ENCODE measurements at places on chromosomes 5 and 9. TPM values are rescaled to one million over a fixed set of nuclear protein-coding genes. Genes with fewer than 3 reads are reported as not detected.

Gene UGT3A1
- not detected for total RNA-seq

Gene PCDHA4
- 0.40 TPM for total RNA-seq

Gene SEMA5A
- total RNA-seq: 1.8 TPM

GRCh38 chr5:127028822-127029457, 1.4 kb downstream of the MARCHF3 start:
- no peaks in the 10 kb centered on the region for H3K36me3 ChIP-seq
- peak overlapping the region; percentile 84 for H3K27ac ChIP-seq
- H3K27me3 ChIP-seq: no peaks in the 10 kb centered on the region
- peaks cover 7% of the 10 kb centered on the region for H3K4me1 ChIP-seq

GRCh38 chr9:13252852-13253251, 26.6 kb downstream of the MPDZ start:
- no peaks in the 10 kb centered on the region for H3K27me3 ChIP-seq
- H3K27ac ChIP-seq: no peak overlapping the region
- no peaks in the 10 kb centered on the region for H3K36me3 ChIP-seq
- no peak for DNase-seq

Gene ADAMTSL2
- 2.4 TPM for total RNA-seq

Gene NACC2
- total RNA-seq: 21.3 TPM

Gene PLAC8L1
- not detected for total RNA-seq

GRCh38 chr9:89712283-89712682, 107.5 kb downstream of the GADD45G start:
- no peak overlapping the region for H3K4me3 ChIP-seq
- DNase-seq: no peak
- no peaks in the 10 kb centered on the region for H3K4me1 ChIP-seq
- no peaks in the 10 kb centered on the region for H3K36me3 ChIP-seq
- H3K27ac ChIP-seq: no peak overlapping the region

DNA sequence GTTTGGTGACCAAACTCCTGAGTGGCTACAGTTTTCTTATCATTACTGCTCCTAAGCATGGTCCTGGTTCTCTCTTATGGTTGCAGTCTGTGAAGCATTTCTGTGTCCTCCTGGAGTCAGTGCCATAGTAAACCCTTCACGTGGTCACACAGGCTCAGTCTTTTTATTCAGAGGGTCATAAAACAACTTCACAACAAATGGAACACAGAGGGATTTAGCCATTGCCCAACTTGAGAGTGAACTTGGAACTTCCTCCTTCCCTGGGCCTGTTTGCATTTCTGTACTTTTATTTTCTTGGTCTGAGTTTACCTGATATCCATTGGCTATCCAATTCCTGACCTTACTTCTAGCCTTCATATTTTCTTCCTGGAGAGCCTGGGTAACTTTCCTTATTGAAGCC, 144.9 kb downstream of the CCDC192 start:
- no peaks in the 10 kb centered on the region for H3K4me1 ChIP-seq
- H3K27ac ChIP-seq: no peak overlapping the region
- H3K27me3 ChIP-seq: no peaks in the 10 kb centered on the region
- no peak for DNase-seq

Gene CYSRT1
- total RNA-seq: 1.3 TPM

DNA sequence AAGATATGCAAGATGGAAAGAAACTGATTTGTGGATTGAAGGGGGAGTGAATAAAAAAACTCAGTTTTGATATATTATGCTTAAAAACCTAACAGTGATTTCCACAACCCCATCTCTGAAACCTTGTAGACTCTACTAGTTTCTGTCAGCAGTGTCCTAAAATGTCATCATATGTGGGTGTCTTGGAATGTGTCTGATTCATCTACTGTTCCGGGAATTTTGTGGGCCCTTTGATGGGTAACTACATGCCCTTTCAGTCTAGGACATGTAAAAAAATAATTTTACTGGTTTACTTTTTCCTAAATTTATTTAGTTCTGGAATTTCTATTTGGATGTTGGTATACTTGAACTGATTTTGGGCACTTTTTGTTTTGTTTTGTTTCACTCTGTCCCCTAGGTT, 118.9 kb upstream of the NMUR2 start:
- no peak for DNase-seq
- H3K4me3 ChIP-seq: no peak overlapping the region
- no peaks in the 10 kb centered on the region for H3K27me3 ChIP-seq
- no peaks in the 10 kb centered on the region for H3K4me1 ChIP-seq
- H3K27ac ChIP-seq: no peak overlapping the region

DNA sequence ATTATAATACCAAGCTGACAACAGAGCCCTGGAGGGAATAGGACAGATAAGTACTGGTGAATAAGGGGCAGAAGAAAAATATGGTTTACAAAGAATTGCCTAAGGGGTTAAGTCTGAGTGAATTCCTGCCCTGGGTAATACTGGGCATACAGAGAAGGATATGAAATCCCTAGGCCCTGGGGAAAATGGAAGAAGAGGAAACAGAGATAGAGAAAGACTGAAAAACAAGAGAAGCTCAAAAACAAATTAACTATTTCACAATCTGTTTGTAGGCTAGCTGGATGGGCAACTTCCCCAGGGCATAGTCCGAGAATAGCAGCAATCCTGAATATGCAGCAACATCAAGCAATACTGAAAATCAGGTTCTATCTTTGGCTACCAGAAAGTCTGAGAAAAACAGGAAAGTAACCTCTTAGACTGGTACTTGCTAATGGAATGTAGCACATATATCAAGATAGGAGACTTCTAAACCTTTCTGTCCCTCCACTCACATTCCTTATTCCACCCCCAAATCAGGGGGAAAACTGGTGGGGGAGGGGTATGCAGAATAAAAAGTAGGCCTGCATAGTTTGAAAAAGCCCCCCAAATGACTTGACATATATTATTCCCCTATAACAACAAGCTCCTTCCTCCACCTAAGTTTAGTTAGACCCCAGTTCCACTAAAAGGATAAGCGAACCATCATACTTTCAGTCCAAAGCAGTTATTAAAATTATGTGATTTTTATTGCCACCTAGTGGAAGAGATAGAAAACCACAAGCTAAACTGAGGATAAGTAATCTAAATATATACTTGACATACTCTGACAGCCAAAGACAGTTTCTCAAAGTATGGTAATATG, 20.6 kb downstream of the SLC38A9 start:
- DNase-seq: no peak
- H3K36me3 ChIP-seq: no peaks in the 10 kb centered on the region
- peak overlapping the region; percentile 36 for H3K27ac ChIP-seq
- no peaks in the 10 kb centered on the region for H3K27me3 ChIP-seq
- H3K4me3 ChIP-seq: no peak overlapping the region
- H3K4me1 ChIP-seq: no peaks in the 10 kb centered on the region

DNA sequence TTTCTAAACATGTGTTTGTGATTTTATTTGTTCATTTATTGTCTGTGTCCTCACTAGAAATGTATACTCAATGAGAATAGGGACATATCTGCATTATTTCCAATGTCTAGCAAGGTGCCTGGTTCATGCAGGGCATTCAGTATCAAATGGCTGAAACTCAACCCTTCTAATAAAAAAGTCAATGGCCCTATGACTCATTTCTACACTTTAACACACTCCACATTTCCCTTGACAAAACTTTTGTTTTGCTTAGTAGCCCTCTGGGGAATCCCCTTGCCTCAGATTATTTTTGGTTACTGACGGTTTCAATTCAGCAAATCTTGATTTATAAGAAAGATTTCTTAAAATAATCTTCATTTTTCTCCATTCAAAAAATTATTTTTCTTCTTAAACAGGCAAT, 206.0 kb upstream of the DMRTA1 start:
- no peak overlapping the region for H3K4me3 ChIP-seq
- no peaks in the 10 kb centered on the region for H3K27me3 ChIP-seq
- no peak for DNase-seq
- H3K27ac ChIP-seq: no peak overlapping the region

DNA sequence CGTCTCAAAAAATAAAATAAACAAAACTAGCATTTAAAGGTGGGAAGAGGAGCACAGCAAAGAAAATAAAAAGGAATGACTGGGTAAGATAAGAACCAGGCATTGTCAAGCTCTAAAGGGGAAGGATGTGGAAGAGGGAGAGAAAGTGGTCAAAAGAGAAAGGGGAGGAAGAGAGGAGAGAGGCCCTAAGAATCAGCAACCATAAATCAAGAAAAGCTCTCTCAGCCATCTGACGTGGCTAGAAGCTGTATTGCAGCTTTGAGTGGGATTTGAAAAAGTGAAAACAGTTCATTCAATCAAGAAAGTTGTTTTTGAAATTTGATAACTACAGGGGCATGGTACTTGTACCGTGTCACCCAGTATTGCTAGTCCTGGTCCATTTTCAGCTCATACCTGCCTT, 45.4 kb upstream of the F2R start:
- H3K4me1 ChIP-seq: no peaks in the 10 kb centered on the region
- H3K27me3 ChIP-seq: no peaks in the 10 kb centered on the region
- H3K36me3 ChIP-seq: no peaks in the 10 kb centered on the region
- H3K27ac ChIP-seq: no peak overlapping the region
- DNase-seq: no peak
- no peak overlapping the region for H3K4me3 ChIP-seq

Gene DNAH5
- 3.4 TPM for total RNA-seq

GRCh38 chr9:73050065-73050816, 97.4 kb upstream of the ALDH1A1 start:
- no peaks in the 10 kb centered on the region for H3K4me1 ChIP-seq
- no peaks in the 10 kb centered on the region for H3K27me3 ChIP-seq
- H3K36me3 ChIP-seq: no peaks in the 10 kb centered on the region
- no peak overlapping the region for H3K4me3 ChIP-seq
- H3K27ac ChIP-seq: no peak overlapping the region

Gene HK3
- 0.67 TPM for total RNA-seq

GRCh38 chr9:132943651-132944293, 644 bp downstream of the TSC1 start:
- peaks cover 21% of the 10 kb centered on the region for H3K4me1 ChIP-seq
- no peaks in the 10 kb centered on the region for H3K36me3 ChIP-seq
- peak overlapping the region; percentile 100 for H3K27ac ChIP-seq
- H3K27me3 ChIP-seq: no peaks in the 10 kb centered on the region
- peak overlapping the region; percentile 100 for H3K4me3 ChIP-seq

- H3K4me1 ChIP-seq: no peaks in the 10 kb centered on the region
- no peak overlapping the region for H3K27ac ChIP-seq
- no peaks in the 10 kb centered on the region for H3K27me3 ChIP-seq
- H3K4me3 ChIP-seq: no peak overlapping the region
Measured at GRCh38 chr5:150579462-150580400, 60.7 kb upstream of the SYNPO start.

Gene SLC22A4
- total RNA-seq: 0.54 TPM

DNA sequence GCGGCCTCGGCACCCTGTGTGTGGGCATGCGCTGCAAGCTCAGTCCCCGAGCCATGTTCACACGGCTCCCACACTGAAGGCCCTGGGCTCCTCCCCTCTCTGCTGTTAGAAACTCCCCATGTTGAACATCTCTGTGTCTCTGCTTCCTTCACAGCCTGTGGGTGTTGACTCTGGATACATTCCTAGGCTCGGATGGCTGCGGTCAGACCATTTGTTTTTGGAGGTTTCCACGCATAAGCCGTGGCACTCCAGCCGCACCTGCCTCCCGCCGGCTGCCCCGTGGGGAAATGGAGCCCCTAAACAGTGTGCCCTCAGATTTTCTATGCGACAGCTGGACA, 31.2 kb upstream of the LRRC14B start:
- no peaks in the 10 kb centered on the region for H3K4me1 ChIP-seq
- H3K36me3 ChIP-seq: no peaks in the 10 kb centered on the region
- no peak for DNase-seq
- no peak overlapping the region for H3K4me3 ChIP-seq
- no peaks in the 10 kb centered on the region for H3K27me3 ChIP-seq

GRCh38 chr9:124222109-124222508, 35.6 kb upstream of the NEK6 start:
- DNase-seq: no peak
- H3K4me3 ChIP-seq: no peak overlapping the region
- H3K27me3 ChIP-seq: no peaks in the 10 kb centered on the region

- peaks cover 18% of the 10 kb centered on the region for H3K4me1 ChIP-seq
- no peaks in the 10 kb centered on the region for H3K27me3 ChIP-seq
- no peak overlapping the region for H3K27ac ChIP-seq
- H3K4me3 ChIP-seq: no peak overlapping the region
- DNase-seq: peak; percentile 15
Measured at GRCh38 chr5:72383726-72384125, 63.6 kb downstream of the PTCD2 start.

Gene KIF24
- total RNA-seq: 5.7 TPM

Gene KCNT1
- not detected for total RNA-seq

GRCh38 chr9:2285416-2286332, 270.5 kb downstream of the SMARCA2 start:
- DNase-seq: no peak
- no peak overlapping the region for H3K27ac ChIP-seq
- no peak overlapping the region for H3K4me3 ChIP-seq
- no peaks in the 10 kb centered on the region for H3K27me3 ChIP-seq

GRCh38 chr5:178081571-178082243, 31.6 kb upstream of the N4BP3 start:
- H3K4me1 ChIP-seq: no peaks in the 10 kb centered on the region
- DNase-seq: no peak
- no peaks in the 10 kb centered on the region for H3K27me3 ChIP-seq
- H3K4me3 ChIP-seq: no peak overlapping the region
- no peaks in the 10 kb centered on the region for H3K36me3 ChIP-seq

DNA sequence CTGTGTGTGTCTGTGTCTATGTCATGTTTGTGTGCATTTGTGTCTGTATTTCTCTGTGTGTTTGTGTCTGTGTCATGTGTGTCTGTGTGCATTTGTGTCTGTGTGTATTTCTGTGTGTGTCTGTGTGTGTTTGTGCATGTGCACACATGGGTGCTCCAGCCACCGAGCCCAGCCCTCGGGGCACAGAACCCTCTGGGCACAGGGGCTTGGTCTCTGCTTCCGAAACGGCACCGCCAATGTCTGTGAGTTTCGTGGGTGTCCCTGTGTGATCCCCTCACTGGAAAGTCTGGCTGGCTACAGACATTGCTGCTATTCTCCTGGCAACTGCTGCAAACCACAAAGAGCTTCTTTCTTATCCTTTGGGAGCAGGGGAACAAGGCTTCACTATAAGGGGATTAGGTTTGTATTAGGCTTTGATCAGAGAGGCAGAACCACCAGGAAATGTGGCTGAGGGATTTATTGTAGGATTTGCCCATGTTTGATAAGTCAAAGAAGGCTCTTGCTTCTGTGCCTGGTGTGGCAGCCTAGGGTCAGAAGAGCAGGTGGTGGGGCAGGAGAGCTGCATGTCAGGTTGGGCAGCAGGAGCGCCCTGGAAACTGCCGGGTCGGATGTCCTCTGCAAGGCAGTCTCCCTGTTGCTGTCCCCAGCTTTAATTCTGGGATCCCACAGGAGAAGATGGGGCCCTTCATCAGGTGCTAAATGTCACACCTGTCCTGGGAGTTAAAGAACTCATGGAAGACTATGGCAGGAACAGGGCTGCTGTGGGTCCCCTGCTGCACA, 39.6 kb upstream of the FCN1 start:
- peaks cover 4% of the 10 kb centered on the region for H3K4me1 ChIP-seq
- H3K4me3 ChIP-seq: no peak overlapping the region
- H3K27ac ChIP-seq: no peak overlapping the region
- no peaks in the 10 kb centered on the region for H3K27me3 ChIP-seq
- no peaks in the 10 kb centered on the region for H3K36me3 ChIP-seq
- DNase-seq: no peak
